ENCODE measurements at places on chromosomes 5 and 9.
A peak's percentile ranks its signal among the peaks of the same experiment; 100 is the strongest.

DNA sequence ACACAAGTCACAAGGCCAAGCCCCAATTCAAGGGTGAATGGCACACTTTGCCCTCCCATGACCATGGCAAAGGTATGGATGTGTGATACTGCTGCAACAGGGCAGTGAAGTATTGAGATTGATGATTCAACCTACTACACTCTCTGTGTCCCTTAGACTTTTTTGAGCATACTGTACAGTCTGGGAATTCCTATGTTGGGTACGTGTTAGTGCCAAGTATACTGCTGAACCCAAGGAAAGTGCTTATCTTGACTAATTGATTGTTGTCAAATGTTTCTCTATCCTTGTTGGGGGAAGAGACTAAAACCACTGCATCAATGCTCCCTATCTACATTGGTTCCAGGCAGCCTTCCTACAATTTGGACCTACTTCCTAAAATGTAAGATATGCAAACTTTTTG is 93.7 kb downstream of the NDFIP1 start:
- DNase-seq, result no peak

GRCh38 chr9:136364942-136365774 is 1.6 kb upstream of the DNLZ start:
- no peak for DNase-seq

- DNase-seq, result no peak
Measured at GRCh38 chr5:157324237-157324636, 58.3 kb downstream of the CYFIP2 start.

DNA sequence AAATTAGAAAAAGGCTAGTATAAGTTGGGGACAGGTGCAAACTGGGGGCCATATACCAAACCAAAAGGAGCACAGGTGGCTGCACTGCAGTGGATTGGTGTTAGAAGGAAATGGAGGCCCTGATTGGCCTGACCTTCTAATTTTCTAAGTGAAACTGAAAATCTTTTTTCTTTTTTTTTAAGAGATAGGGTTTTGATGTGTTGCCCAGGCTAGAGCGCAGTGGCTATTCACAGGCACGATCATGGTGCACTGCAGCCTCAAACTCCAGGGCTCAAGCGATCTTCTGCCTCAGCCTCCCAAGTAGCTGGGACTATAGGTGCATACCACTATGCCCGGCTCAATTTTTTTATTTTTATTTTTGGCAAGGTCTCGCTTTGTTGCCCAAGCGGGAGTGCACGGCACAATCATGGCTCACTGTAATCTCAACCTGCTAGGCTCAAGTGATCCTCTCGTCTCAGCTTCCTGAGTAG is 9.8 kb upstream of the CCDC69 start:
- DNase-seq, result peak; percentile 90

GRCh38 chr5:102277144-102277543 is 18.9 kb downstream of the SLCO4C1 start:
- DNase-seq, result no peak

DNA sequence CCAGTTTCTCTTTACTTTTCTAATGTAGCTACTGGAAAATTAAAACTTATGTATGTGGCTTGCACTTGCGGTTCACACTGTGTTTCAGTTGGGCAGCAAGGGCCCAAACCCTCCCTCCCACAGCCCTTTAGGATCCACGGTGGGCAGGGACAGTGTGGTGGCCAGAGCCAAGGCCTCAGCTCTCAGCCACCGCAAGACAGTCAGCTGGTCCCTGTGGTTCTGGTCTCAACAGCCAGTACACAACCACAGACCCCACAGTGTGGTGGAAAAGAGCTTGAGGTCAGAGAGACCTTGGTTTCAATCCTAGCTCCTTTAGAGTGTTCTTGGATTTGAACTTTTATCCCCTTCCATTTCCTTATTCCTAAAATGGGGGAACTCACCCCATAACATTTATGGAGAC is 153.0 kb upstream of the SMIM23 start:
- no peak for DNase-seq

- no peak for DNase-seq
Measured at GRCh38 chr9:70073756-70074155, 30.1 kb downstream of the MAMDC2 start.

DNA sequence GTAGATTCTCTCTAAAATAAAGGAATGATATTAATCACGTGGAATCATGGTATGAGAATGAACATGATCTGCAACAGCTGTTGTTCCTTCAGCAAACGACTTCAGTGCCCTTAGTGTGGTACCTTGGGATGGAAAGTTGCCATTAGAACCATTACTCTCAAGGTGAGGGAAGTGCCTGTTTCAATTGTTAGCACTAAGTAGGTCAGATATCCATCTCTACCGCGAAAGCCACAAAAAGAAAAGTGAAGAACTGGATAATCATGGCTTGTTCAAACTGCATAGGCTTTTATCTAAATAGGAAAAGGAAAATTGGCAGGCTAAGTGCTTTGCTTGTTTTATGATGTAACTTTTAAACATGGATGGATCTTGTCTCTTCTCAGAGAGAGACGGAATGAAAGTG is 380.7 kb downstream of the MRPS30 start:
- no peak for DNase-seq

GRCh38 chr5:128304088-128304487 is 220.5 kb downstream of the SLC12A2 start:
- DNase-seq, result no peak

DNA sequence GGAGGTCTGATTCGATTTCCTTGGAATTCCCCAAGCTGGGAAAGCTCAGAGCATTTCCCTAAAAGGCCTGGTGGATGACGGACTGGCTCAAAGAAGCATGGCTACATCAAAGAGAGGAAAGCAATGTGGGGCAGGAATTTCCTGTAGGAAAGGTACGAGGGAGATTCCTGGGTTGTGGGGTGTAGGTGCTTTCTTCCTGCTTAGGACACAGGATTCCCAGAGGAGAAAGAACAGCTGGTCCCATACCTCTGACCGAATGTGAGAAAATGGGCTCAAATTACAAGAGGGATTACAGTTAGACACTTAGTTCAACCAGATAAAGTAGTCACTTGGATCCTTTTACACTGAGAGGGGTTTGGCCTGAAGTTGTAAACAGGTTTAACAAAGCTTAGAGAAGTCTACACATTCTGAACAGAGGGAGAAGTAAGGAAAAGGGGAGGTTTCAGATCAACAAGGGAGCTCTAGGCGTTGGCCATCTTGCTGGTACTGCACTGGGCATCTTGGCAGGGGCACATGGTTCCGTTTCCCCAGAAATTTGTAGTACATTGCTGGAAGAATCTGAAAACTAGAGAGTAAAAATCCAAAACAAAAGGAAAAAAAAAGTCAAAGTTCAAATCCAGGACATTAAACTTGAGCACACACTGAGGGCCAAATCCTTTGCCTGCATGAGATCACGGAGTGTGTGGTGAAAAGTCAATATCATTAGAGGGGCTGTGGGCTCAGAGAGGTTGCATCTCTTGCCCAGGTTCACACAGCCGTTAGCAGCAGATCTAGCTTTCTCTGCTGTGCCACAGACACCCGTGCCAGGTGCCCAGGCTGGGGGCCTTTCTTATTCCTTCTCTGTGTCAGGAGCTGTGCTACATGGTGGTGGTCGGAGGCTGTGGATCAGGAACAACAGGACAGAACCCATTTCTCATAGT is 171.3 kb downstream of the RGS3 start:
- no peak for DNase-seq

DNA sequence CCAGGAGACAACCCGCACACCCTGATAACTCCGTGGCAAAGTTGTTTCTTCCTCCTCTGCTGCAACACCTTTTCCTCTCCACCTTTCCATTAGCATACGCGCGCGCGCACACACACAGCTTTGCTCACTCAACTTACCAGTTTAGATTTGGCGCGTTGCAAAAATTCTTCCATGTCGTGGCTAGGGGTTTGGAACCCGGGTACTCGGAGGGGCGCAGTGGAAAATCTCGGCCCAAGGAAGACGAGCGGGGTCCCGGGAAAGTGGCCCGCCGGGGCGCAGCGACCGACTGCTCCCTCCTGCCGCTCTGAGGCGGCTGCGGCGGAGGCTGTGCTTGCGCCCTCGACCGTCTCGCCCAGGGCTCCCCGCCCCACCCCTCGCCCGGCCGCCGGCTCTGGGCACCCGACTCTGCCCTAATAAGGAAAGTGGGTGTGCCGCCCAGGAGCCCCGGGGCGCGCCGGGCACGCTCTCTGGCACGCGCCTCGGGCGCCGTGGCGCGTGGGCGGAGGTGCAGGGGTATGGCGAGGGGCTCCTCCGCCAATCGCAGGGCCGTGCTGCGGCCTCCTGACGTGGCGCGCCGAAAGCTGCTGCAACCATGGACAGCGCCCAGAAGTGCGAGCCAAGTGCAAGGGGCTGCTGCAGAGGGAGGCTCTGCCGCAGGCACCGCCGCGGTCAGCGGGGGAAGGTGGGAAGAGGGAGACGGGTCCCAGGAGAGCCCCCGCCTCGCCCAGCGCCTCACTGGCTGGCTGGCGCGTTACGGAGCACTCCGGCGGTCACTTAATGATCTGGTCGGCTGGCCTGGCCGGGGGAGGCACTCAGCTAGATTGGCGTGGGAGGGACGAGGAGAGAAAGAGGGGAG is at the start of gene PRUNE2:
PRUNE2 (minus strand) TSS at position 324 of the 856 bp plus-strand sequence; CDS start at position 173, 151 bp downstream.
- DNase-seq, result no peak

- DNase-seq, result no peak
Measured at GRCh38 chr9:106752581-106752980, 110.4 kb upstream of the ZNF462 start.

DNA sequence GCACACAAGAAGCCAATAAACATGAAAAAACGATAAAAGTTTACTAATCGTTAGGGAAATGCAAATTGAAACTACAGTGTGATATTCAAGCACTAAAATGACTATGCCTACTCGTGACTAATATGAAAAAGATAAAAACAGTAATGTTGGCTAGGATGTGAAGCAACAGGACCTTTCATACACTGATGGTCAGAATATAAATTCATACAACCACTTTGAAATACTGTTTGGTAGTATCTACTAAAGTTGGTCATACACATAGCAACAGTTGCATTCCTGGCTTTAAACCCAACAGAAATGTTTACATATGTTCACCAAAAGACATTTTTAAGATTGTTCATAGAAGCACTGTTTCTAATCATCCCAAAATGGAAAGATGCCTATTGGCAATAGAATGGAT is 24.3 kb downstream of the FBXO38 start:
- no peak for DNase-seq

GRCh38 chr5:130164966-130165365 is 260.7 kb downstream of the CHSY3 start:
- no peak for DNase-seq

DNA sequence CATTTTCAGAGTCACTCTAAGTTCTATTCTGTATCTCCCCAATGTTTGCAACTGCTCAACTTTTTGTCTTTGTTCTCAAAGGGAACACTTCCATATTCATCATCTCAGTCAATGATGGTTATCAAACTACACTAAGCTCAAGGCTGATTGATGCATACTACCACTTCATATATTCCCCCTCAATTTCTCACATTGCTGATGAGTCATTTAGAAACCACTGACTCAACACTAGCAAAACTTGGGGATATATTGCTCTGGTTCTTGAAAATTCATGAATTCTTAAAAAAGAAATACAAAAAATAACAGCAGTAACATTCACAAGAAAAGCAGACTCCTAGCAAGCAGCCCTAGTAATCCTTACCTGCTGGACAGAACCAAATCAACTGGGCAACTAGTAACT is 52.2 kb downstream of the ABHD17B start:
- no peak for DNase-seq

DNA sequence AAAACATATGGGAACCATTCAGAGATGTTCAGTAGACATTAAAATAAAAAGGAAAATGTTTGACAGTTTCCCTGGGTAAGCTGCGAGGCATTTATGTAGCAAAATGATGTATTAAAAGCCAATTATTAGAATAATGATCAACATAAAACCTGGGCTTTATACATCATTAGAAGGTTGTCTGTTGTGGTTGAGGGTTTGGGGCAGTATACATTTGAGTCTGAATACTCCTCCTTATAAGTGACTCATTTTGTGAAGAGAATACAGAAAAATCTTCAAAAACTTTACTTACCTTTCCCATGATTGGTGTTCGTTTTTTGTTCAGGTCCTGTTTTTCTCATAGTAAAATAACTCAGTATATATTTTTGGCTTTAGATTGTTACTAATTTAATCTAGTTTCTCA is 119.5 kb downstream of the ZCCHC7 start:
- no peak for DNase-seq

GRCh38 chr5:112848116-112848811 is 12.8 kb upstream of the SRP19 start:
- DNase-seq, result peak; percentile 79

- no peak for DNase-seq
Measured at GRCh38 chr5:34722183-34722582, 66.1 kb downstream of the RAI14 start.

Measured in OCI-LY7 (cell line).